ENCODE measurements at places on chromosomes 16 and 17.

GRCh38 chr17:38400286-38400685 is 28.0 kb upstream of the ARHGAP23 start:
- no peak for DNase-seq

DNA sequence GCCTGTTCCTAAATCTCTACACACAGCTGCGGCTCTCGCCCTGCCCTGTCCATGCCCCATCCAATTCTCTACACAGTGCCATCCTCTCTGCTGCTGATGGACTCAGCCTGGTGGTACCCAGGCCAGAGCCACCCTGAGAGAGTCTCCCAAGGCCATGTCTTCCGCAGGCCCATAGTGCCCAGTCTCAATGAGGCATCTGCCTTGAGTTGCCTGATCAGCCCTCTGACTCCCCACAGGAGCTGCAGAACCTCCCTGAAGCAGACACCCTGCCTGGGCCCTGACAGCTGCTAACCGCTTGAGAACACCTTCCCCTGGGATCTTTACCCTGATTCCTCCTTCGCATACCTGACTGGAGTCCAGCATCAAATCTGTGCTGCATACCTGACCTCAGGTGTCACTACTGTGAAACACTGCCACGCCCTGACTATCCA is 13.3 kb downstream of the TSPOAP1 start:
- DNase-seq: no peak

DNA sequence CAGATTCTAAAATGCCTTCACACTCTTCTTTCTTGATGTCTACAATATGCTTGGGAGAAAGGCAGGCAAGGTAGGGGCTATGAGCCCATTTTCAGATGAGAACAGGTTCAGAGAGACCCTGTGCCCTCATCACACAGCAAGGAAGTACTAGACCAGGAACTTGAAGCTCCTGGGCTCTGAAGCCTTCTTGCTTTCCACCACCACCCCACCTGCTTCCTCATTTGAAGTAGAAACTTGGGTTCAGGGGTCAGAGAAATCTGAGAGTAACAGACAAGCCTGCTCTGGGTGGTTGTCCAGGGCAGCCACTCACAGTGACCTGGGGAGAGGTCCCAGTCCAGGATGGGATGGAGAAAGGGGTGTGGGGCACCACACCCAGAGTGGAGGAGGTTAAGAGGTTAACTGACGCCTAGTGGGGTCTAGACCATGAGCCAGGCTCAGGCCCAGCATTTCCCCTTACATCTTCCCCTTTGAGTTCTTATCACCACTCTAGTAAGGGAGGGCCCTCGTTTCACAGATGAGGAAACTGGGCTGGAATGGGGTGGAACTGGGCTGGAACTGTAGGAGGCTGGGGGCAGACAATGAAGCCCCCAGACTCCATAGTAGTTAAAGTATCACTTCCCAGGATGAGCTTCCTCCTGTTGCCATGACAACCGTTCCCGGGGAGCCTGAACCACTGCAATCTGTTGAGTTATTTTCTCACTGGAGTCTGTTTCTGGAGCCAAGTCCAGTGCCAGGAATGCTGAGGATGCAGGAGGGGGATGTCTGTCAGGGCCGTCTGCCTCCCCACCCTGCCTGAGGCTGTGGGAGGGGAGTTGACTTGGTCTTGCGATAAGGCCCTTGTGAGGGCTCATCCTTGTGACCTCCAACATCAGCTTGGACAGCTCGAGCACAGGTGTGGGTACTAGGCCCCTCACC is 16.2 kb upstream of the PHF12 start:
- no peak for DNase-seq

DNA sequence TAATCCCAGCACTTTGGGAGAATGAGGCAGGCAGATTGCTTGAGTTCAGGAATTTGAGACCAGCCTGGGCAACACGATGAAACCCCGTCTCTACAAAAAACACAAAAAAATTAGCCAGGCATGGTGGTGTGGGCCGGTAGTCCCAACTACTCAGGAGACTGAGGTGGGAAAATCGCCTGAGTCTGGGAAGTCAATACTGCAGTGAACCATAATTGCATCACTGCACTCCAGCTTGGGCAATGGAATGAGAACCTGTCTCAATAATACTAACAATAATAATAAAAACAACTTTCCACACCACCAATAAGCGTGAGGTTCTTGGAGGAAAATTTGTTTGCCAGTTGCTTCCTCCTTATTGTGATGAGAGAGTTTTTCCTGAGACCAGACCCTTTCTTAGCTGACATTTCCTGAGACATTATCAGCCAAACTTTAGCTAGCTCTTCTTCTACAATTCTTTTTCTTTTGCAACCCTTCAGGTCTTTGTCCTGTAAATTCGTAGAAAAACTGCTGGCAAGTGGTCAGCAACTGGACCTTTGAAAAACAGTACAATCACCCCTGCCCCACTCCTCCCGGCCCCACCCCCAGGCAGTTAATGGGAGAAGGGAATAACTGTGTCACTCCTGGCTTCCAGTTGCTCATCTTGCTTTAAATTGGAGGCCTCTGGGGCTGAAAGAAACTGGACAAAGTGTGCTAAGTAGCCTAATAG is 3.5 kb upstream of the EZH1 start:
- DNase-seq: no peak
